ENCODE measurements at places on chromosomes 2 and 18.

DNA sequence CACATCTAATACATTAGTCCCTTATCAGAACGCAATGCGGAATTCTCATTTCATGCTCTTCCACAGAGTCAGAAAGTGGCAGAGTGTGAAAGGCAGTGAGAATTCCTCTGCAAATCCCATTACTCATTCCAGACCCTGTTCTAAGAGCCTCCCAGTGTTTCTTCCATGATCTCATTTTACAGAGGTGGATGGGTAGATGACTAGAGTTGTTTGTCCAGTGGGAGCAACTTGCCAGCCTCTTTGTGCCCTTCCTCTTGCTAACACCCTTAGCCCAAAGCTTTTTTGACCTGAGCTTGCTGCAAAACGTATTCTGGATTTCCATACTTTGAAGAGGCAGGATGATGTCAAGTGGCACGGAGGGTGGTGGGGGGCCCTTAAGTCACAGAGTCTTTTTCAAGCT is 467.7 kb upstream of the RGPD4 start:
- no peak for DNase-seq

DNA sequence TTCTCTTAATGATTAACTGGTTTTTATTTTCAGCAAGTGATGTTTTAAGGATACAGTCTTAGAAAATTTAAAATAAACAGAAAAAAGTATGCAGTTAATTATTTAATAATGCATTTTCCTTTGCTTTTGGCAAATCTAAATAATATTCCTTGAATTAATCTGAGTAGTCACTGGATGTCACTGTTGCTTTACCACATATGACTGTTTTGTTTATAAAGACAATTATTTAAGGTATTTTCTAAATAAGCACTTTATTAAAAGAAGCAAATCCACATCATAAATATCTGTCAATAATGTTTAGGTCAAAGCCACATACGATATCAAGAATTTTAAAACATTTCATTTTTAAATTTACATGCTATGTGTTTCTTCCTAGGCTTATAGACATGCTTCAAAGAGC is 40.6 kb upstream of the TFPI start:
- DNase-seq: no peak

GRCh38 chr2:183610724-183611123 is 486.5 kb downstream of the NUP35 start:
- DNase-seq: no peak

- DNase-seq: no peak
These were observed 28.3 kb downstream of the PKP4 start for GRCh38 chr2:158484892-158485556.

GRCh38 chr2:142130111-142131009 is 456 bp downstream of the LRP1B start:
- DNase-seq: peak; percentile 23

- no peak for DNase-seq
These were observed 776.9 kb upstream of the FSHR start for GRCh38 chr2:49931241-49931640.

DNA sequence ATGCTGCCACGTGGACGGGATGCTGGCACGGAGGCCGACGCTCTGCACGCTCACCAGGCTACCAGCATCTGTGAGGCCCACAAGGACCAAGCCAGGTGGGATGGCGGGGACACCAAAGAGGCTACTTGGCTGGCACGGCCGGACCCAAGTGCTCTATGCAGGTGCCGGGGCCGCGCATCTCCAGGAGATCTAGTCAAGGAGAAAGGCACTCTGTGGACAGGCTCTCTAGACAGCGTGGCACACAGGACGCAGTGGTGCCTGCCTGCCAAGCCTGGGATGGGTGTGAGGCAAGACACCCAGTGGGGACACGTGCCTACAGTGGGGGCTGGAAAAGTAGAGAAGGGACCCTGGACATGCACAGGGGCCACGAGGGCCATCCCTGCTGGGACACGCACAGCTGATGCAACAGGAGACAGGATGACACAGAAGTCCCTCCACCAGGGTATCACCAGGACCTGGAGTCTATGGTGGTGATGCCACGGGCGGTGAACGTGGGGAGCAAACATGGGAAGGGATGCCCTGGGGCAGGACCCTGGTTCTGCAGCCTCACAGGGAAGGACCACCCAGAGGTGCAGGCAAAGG is 28.5 kb downstream of the ZNF516 start:
- no peak for DNase-seq

DNA sequence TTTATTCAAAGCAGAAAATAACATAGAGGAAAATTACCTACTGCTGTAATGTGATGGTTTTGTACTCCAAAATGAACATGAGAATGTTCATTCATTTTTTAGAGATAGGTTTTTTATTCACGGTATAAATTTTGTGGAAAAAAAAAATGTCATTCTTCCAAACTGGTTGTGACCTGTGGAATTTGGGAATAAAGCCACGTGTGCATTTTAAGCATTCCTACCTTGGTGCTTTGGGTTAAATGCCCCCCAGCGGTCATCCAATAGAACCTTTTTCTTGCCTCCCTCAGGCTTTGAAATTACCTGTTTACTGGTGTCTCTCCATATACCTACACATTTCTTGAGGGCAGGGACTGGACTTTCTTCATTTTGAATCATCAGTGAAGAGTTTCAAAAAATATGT is 740.7 kb downstream of the DPP10 start:
- DNase-seq: no peak

- peak; percentile 84 for DNase-seq
These were observed 3.0 kb downstream of the LBH start for GRCh38 chr2:30234180-30234971.

DNA sequence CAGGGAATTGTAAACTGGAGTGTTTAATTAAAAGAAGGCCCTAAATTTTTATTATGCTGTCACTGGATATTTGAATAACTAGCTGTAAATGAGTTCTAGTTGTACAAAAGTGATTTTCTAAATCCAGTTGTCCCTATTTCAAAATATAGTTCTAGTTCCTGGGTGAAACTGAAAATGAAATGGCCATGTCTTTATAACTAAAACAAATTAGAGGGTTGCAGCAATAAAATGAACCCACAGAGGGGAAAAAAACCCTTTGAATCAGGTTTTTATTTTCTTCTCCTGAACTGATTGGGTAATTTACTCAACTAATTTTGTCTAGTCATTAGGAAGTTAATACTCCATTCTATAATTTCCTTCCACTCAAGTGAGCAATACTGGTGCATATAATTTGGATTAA is 55.6 kb upstream of the MAP4K3 start:
- no peak for DNase-seq

DNA sequence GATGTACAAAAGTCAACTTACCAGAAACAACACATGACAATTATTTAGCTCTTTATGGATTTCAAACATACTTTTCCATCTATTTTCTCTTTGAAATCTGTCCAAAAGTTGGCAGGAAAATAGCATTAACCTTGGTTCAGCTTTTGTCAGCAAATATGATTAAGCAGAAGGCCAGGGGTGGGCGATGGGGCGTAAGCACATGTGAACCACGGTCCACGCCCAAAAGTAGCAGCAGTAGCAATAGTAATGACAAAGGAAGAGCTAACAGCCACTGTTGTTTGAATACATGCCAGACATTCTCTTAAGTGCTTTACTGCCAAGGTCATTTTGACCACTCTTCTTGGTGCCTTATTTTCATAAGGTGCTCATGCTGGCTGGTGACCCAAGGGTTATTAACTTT is 73.5 kb downstream of the ANTXR1 start:
- DNase-seq: no peak

GRCh38 chr2:39380525-39381150 is 56.4 kb downstream of the MAP4K3 start:
- DNase-seq: peak; percentile 31

- no peak for DNase-seq
These were observed 11.2 kb upstream of the PUM2 start for GRCh38 chr2:20361893-20362292.

GRCh38 chr2:135948642-135949355 is 36.6 kb downstream of the DARS1 start:
- peak; percentile 86 for DNase-seq

- DNase-seq: no peak
These were observed 38.4 kb downstream of the ZNF638 start for GRCh38 chr2:71370015-71370414.

- DNase-seq: no peak
These were observed 1488.8 kb upstream of the NXPH2 start for GRCh38 chr2:140269000-140269399.

DNA sequence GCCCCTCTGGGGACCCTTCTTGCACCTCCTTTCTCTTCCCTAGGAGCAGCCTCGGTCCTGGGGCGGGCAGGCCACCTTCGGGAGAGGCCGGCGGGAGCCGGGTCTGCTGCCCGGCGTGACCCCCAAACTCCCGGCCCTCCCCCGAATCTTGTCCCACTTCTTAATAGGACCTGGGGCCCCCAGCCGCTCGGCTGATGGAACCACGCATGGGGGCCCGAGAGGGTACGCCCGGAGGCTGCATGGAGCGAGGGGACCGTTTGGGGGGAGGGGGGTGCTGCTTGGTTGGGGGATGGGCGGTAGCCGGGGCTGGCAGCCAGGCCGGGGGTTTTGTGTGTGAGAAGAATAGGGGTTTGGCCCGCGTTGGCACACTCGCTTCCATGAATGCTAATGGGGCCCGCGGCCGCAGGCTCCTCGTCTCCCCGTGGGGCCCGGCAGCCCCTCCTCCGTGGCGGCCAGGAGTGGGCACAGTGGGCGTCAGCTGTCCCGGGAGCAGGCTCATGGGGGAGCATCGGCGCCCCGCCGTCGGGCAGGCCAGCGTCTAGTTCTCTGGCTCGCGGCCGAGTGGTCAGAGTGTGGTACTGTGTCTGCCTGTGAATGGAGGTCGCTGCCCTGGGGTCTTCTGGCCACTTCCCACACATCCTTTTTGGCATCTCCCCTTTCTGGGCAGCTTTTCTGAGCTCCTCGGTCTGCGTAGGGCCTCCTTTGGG is 1.0 kb downstream of the GAREM2 start:
- DNase-seq: no peak

- no peak for DNase-seq
These were observed 26.8 kb downstream of the SERPINB4 start for GRCh38 chr18:63617049-63617914.

Data from MCF 10A (cell line).